Activated CD8-positive, alpha-beta memory T cell treated with anti-CD3 and anti-CD28 coated beads, Interleukin-2, amount 10 ng/mL, durations not matched to agents 7 days and 5 days (primary cell): ENCODE measurements at places on chromosomes 11 and 22. TPM values are rescaled to one million over a fixed set of nuclear protein-coding genes. Genes with fewer than 3 reads are reported as not detected.

The LTBP3 gene
- 46.8 TPM for total RNA-seq

The EMID1 gene
- total RNA-seq, result 0.61 TPM

The HEPHL1 gene
- not detected for total RNA-seq

The NXPE2 gene
- total RNA-seq, result not detected

The CRYAB gene
- not detected for total RNA-seq

The PPP6R2 gene
- total RNA-seq, result 78.7 TPM

The ANO5 gene
- total RNA-seq, result 0.16 TPM

The GP1BB gene
- not detected for total RNA-seq

The OPCML gene
- total RNA-seq, result not detected

The OR52E8 gene
- not detected for total RNA-seq

The RAB3IL1 gene
- total RNA-seq, result not detected
